ENCODE measurements at places on chromosomes 6 and 20.

DNA sequence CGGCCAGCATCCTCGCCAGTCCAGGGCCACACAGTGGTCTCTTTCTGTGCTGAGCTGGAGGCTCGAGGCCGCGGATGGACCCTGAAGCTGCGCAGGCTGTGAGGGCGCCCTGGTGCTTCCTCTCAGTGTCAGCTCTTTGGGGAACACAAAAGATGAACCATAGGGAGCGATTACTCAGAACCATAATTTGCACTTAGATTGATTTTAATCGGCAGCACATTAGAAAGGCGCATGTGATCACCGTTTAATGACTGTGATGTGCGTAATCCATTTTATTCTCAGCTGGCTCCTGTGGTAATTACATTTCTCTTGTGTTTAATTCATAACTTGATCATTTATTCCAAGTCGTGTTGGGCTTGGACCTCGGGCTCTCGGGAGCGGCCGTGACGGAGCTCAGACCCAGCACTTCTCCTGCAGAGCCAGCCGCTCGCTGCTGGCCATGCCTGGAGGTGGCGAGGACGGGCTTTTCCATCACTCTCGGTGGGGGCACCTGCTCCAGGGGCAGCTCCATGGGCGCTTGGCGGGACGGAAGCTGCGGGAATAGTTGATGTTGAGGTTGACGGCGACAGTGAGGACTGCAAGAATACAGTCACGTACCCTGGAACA, 25.6 kb upstream of the NTSR1 start:
- DNase-seq: no peak

DNA sequence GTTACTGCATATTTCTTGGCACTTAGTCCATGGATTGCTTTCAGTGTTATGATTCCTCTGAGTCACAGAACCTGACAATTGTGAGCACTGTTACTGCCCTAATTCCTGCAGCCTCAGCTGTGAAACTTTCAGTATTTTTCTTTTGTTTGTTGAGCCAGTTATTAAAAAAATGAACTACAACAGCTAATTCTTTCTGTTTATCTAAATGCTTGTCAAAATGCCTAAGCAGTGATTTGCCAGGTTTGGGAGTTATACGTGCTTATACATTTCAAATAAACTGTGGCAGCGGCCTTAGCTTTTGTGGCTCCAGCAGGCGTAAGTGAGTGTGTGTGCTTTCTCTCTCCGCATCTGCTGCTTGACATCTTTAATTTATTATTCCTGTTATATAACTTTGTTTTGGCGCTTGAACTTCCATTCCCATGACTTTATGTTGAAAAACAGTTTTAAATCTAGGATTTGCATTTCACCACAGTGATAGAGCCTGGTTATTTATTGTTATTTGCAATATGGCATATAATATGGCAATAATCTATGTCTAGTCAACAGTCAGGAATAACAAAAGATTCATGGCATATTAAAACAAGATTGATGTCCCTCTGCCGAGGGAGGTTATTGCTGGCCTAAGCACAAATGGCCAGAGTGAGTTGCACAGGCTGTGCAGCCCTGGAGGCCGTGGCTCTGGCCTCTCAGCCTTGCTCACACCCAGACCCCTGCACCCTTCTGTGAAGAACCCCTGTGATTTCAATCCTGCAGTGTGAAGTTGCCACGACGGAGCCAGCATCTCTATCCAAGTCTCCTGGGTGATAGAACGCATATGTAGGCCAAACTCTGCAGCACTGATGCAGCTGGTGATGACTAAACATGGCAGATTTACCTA, 303.4 kb downstream of the THBS2 start:
- DNase-seq: no peak

- DNase-seq: peak; percentile 47
These were observed 141.1 kb upstream of the CITED2 start for GRCh38 chr6:139515511-139515910.

DNA sequence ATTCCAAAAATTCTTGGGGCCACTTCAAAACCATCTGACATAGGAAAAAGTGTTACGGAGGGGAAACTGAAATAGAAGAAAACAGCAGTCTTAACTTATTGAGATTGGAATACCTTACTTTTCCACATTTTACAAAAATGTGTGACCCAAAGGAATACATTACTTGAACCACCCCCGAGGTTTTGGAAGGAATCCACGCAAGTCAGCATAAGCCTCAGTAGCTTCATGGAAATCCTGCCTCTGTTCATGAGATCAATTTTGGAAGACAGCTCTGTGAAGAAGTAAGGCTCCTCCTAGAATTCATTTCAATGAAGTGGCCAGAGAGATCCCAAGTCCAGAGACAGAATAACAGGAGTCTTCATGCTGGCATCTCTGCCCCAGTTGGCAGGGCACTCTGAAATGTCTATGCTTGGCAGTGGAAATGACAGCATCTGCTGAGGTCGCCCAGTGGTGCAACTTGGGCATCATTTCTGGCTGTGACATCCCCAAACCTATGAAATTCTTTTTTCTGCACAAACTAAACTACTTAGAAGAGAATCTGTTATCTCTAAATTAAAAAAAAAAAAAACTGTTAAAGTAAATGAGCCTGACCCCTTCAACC, 132.5 kb downstream of the EPM2A start:
- DNase-seq: no peak

- no peak for DNase-seq
These were observed 97.8 kb upstream of the CARMIL1 start for GRCh38 chr6:25181350-25181724.

DNA sequence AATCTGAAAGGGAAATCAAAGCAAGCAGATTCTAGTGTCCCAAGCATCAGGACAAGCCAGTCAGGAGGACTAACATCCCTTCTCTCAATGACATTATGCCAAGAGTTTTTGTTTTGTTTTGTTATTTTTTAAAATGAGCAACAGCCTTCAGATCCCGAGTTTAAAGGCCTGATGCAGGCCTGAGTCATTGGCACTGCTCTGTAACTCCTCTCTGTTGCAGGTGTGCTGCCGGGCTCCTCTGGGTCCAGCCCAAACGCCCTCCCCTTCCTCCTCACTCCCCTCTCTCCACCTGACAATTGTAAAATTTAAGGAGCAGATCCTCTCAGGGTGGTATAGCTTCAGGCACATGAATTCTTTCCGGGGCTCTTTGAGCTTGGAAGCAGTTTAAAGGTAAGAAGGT, 502.0 kb downstream of the BMP2 start:
- no peak for DNase-seq

- no peak for DNase-seq
These were observed 59.4 kb downstream of the RPRD1B start for GRCh38 chr20:38092915-38093314.

- peak; percentile 87 for DNase-seq
These were observed 43.6 kb downstream of the FGD2 start for GRCh38 chr6:37048851-37049757.

Data from myocyte (in vitro differentiated cells).